GM12892 (cell line): ENCODE measurements at places on chromosomes 6 and 20.

GRCh38 chr6:112957536-112957916 is 610.4 kb downstream of the RFPL4B start:
- DNase-seq, result no peak

- no peak for DNase-seq
These were observed 102.1 kb upstream of the TMEM181 start for GRCh38 chr6:158457616-158458278.

GRCh38 chr6:29958921-29959320 is 16.6 kb downstream of the HLA-A start:
- no peak for DNase-seq

DNA sequence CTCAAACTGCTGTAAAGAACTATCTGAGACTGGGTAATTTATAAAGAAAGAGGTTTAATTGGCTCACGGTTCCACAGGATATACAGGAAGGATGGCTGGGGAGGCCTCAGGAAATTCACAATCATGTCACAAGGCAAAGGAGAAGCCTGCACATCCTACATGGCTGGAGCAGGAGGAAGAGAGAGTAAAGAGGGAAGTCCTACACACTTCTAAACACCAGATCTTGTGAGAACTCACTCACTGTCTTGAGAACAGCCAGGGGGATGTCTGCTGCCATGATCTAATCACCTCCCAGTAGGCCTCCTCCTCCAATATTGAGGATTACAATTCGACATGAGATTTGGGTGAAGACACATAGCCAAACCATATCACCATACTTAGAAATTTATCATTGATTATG is 1307.0 kb upstream of the GJE1 start:
- no peak for DNase-seq

DNA sequence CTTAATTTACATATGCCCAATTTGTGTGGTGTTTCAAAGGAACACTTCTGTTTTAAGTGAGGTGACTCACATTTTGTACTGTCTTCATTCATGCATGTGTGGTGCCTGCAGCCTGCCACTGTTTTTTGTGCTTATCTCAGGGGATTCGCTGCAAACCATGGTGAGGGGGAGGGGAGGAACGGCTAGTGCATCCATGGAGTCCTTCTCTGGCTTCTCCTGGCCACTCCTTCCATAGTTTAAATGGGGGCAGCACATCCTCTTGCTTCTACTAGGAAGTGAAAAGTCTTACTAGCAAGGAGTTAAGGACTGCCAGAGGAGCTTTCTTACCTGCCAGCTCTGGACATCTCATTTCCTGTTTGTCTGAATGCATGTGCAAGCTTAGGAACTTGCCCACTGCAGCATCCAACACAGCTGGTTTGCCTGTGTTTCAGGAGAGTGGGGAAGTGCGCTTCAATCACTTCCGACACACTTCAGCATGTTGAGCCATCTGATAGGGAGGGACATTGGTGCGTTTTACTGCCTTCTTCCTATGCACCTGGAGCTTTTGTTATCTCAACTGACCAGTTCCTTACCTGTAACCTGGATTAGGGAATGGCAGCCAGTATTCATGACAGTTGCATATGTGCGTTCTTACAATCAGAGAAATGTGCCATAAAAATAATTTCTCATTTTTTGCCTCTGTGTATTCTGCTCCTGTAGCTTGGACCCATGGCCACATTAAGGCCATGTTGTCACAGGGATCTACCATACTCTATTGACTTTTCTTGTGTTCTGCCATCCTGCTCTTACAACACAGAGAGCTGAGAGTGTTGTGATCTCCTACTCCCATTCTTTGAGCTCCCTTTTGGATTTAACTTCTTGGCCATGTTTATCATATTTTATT is 211.3 kb downstream of the ARID1B start:
- DNase-seq, result peak; percentile 19
